ENCODE measurements at places on chromosomes 3 and 15. TPM values are rescaled to one million over a fixed set of nuclear protein-coding genes. Genes with fewer than 3 reads are reported as not detected.

C2CD4A gene
- total RNA-seq = not detected

CDCP1 gene
- total RNA-seq = 1.6 TPM

SLCO2A1 gene
- 5.6 TPM for total RNA-seq

MESP2 gene
- not detected for total RNA-seq

AGBL1 gene
- total RNA-seq = not detected

Measured in mammary microvascular endothelial cell (primary cell).